ENCODE measurements at places on chromosomes 11 and 22.

DNA sequence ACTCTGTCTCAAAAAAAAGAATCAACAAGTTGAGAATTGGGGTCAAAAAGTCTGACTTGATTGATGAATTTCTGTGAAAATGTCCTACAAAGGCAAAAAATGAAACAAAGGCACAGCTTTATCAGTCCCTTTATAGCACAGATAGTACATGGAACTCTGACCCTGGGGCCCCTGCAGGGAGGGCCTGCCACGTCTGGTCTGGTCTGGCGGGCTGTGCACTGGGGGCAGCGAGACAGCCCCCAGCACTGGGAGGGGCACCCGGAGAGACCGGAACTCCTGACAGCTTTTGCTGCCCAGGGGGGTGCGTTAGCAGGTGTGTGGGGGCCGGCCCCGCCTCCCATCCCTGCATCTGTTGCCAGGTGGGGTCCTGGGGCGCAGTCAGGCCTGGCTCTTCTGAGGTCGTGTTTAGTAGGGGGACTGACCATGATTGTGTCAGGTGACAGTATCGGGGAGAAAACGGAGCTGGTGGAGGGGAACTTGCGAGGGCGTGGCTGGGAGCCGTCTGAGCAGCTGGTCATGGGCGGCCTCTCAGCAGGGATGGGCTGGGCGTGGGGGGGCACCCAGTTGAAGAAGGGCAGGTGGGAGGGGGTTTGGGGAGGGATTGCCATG is 51.7 kb downstream of the GRAMD4 start:
- no peak for DNase-seq

DNA sequence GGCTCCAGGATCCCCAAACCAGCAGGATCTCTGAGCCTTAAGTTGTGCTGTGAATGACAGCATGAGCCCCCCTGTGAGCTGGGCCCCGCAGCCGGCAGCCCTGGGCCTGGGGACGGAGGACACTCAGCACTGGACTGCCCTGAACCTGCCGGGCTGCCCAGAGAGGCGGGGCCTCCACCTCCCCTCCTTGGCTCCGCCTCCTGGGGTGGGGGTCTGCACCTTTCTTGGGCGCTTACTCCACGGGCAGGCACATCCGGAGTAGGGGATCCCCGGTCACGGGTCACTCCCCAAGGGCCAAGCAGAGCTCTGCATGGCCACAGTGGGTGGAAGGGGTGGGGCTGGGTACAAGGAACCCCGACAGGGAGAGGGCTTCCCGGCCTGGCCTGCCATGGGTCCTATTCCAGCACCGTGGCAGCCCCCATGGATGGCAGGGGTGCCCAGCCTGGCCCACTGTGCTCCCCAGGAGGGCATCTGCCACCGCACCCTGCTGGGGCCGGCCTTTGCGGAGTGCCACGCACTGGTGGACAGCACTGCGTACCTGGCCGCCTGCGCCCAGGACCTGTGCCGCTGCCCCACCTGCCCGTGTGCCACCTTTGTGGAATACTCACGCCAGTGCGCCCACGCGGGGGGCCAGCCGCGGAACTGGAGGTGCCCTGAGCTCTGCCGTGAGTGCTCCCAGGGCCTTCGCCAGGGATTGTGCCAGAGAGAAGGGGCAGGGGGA is 5.4 kb downstream of the MUC5B start:
- no peak for DNase-seq

DNA sequence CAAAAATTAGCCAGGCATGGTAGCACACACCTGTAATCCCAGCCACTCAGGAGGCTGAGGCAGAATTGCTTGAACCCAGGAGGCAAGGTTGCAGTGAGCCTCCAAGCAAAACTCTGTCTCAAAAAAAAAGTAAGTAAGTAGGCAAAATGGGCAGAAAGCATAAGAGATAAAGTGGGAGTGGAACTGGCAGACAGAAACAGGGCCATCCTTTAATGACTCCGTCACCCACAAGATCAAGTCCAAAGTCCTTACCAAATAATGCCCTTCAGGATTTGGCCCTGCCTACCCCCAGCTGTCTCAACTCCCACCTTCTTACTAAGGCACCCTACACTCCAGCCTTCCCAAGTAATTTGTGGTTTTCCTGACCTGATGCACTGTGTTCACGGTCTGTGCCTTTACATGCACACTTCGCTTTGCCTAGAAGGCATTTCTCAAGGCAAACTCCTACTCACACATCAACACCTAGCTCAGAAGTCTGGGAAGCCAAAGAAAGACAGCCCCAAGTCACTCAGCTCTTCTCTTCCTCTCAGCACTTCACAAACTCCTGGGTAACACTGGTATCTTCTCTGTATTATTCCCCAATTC is 6.1 kb downstream of the MAPK1 start:
- DNase-seq, result no peak

DNA sequence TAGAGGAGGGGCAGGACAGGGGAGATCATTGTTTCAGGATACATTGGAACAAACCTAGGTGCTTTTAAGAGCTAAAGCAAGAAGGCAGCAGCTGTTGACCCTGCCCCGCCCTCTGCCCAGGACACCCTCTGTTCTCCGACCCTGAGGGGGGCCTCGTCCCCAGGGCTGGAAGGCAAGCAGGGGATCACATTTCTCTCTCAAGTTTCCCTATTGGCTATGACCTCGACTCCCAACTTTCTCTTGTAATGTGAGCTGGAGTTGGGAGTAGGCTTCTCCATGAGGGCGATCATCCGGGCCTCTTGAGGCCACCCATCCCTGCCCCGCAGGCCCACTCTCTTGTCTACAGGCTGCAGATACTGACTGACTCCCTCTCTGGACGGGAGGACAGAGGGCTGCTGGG is 37.7 kb downstream of the DSCAML1 start:
- DNase-seq, result no peak

DNA sequence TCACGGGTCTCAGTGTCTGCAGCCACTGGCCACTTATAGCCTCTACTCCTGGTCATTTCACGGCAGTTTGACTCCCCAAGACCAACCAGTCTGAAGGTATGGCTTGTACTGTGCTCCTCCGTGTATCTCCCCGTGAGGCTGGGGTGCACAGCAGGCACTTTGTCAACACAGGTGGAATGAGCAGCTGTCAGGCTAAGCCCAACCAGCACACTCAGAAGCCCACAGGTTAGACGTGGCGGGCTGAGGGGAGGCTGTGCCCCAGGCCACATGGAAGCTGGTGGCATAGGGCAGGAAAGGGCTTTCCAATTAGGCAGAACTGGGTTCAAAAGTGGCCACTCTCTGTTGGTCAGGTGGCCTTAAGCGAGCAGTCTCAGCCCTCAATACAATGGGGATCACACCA is 7.0 kb downstream of the TP53I11 start:
- no peak for DNase-seq

DNA sequence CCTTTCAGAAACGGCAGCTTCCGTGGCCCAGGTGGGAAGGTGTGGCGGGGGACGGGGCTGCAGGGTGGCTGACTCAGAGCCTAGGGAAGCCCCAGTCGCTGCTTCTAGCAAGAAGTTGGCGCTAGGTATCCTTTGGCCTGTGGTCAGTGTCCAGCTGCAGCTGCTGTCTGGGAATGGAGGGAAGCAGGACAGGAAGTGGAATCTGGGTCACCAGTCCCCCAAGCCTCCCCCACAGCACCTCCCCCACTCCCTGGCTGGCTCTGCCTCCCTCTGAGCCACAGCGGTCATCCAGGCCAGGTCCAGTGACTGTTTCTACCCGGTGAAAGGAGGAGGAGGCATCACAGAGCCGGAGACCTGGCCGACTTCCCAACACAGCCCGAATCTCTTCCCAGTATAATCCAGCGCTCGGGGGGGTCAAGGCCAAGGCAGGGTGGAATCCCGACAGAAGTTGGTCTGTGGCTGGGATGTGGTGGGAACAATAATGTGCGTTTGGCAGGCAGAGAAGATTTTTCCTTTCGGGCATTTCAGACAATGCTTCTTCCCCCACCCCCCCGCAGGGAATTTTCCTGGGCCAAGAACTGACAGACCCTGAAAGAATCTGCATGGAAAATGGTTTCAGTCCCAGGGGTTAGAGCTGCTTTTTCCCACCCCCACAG is 45.1 kb downstream of the C11orf96 start:
- no peak for DNase-seq

- DNase-seq, result no peak
These were observed 77.7 kb upstream of the SORL1 start for GRCh38 chr11:121374286-121374985.

- no peak for DNase-seq
These were observed 21.8 kb downstream of the NARS2 start for GRCh38 chr11:78552881-78553280.
